ENCODE measurements at places on chromosomes 6 and 20.

DNA sequence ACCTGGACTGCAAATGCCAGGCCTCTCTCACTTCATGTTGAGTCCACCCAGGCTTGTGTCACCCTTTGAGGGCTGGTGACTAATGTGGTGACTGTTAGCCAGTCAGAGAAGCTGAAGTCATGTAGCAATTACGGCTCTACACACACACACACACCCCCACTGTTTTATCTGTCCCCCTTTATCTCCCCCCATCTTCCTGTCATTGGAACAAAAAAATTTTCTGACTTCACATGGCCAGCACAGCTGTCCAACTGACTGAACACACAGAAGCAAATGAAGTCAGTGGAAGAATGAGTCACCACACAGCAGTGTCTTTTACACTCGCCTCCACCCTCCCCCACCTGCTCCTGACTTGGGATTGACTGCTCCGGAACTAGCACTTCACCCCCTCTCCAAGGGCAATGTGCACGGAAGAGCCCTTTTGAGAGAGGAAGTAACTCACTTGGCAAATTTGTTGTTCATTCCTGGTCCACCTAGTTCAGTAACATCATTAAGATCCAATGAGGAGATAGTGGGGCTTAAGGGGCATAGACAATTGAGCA is 198.0 kb downstream of the RNF144B start:
- DNase-seq, result no peak

DNA sequence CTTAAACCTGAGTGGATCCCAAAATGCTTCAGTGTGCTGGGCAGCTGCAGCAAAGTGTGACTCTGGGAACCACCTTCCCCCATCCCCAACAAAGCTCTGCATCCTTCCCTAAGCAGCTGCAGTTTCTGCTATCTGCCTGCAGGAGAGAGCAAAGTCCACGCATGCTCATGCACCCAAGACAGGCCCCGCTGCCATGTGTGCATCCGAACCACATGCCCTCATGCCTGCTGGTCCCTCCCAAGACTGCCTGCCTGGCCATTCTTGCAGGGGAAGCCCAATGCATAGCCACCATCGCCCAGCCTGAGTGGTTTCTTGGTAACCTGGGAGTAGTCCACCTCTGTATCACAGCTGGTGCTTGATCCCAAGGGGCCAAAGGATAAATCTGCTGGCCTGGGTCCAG is 94.3 kb upstream of the OLIG3 start:
- no peak for DNase-seq

DNA sequence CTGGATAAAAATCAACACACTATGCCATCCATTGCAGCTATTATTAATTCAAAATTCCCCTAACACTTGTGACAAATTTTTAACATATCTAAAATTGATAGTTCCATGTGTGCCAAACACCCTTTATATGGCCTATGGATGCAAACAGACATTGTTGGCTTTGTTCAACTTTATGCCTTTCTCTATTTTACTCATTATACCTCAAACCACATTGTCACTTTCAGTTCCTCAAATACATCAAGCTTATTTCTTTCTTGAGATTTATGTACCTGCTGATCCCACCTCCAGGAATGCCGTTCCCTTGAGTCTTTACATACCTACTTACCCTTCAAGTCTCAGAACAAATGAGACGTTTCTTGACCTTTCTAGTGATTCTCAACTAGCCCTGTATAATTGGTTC is 193.5 kb upstream of the PLN start:
- no peak for DNase-seq

DNA sequence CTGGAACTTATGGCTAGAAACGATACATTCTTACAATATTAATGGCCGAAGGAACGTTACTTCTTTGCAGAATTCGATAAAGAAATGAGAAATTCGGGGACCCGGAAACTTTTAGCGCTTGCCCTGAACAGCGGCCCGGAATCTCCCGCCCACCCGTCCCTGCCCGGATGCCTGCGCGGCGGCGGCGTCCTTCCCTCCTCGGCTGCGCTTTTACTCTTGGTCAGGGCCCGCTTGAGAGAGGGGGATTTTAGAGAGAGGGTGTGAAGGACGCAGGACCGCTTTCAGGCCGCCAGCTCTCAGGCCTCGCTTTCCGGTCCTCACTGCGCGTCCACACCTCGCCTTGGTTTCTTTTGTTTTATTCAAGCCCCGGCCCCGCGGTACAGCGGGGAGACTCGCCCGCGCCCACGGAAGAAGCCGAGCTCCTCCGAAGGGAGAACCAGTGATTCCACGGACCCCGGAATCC is 243.7 kb downstream of the ARID1B start:
- no peak for DNase-seq

DNA sequence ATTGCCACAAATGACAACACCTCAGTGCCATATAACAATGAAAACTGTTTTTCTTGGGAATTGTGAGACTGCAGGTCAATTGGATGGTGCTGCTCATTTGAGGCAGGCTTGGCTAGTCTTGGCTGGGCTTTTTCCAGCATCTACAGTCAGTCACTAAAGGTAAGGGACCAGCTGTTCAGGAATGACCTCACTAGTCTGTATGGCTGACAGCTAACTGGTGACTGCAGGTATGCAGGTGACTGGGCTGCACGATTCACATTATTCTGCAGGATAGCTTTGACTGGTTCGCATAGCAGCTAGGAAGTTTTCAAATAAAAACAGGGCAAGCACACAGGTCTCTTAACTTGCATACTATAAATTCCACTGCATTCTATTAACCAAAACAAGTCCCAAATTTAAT is 22.1 kb upstream of the HMGCLL1 start:
- no peak for DNase-seq

GRCh38 chr20:23823621-23824324 is 2.8 kb downstream of the CST2 start:
- DNase-seq, result no peak

GRCh38 chr20:45629496-45630100 is at the start of gene WFDC10A:
WFDC10A (plus strand) TSS chr20:45629739; CDS start chr20:45629814, 75 bp downstream.
- peak; percentile 56 for DNase-seq

DNA sequence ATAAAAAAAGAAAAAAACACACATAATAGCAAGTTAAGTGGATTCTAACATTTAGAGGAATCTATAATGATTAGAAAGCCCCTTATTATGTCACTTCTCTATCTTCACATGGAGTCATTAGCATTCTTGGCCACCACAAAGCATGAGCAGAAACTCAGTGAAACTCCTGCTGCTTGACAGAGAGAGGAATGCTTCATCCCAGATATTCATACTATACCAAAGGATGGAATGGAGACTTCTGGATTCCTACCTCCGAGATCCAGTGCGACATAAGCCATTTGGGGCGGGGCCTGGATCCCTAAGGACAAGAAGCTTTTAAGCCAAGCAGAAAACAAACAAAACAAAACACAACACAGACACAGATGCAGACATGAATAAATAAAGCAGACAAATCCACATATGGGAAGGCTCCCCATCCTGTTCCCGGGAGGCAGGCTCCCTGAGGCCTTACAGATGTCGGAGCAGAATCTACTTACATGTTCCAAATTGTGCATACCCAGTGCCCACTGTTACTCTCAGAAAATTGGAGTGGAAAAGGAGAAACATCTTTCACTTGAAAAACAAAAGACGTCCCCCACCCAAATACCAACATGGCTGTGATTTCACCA is 727.3 kb downstream of the MAFB start:
- no peak for DNase-seq

GRCh38 chr6:16722630-16723029 is 38.6 kb downstream of the ATXN1 start:
- no peak for DNase-seq

DNA sequence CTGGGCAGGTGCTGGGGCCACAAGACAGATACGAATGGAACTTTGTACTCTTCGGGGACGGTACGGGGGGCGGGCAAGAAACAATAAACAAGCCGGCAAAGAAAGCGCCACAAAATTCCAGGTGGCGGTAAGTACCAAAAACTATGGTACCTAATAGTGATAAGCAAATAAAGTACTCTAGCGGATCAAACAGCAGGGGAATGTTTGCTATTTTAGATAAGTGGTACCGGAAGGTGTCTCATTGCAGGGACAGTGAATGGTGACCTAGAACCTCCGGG is 15.1 kb upstream of the RIPK1 start:
- no peak for DNase-seq

DNA sequence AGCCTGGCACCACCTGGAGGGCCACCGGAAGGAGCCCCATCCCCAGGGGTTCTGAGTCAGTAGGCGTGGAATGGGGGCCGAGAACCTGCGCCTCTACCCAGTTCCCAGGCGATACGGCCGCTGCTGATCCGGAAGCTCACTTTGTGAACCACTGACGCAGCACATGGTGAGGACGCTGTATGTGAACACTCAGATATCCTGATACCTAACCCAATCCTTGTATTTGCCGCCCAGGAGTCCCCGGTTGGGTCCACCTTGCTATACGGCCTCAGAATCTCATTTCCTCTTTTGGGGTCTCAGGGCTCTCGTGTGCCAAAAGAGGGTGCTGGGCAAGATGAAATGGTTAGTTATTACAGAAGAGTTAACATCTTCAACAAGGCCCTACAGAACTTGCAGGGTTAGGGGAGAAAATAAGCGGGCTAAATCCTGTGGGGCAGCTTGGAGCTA is 604 bp upstream of the RAB5IF start:
- peak; percentile 75 for DNase-seq

DNA sequence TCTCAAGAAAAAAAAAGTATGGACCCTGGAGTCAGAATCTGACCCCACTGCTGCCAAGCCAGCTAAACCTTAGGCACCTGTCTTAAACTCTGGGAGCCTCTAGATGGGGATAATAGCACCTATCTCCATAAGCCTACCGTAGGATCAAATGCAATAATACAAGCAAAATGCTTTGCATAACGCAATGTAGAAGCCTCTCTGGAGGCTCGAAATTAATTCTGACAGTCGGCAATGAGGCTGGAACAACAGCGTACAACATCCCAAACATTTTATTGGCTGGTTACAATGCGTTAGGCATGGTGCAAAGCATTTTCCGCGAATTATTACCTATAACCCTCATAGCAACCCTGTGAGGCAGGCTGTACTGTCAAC is 521 bp downstream of the CDK5RAP1 start:
- DNase-seq, result no peak

DNA sequence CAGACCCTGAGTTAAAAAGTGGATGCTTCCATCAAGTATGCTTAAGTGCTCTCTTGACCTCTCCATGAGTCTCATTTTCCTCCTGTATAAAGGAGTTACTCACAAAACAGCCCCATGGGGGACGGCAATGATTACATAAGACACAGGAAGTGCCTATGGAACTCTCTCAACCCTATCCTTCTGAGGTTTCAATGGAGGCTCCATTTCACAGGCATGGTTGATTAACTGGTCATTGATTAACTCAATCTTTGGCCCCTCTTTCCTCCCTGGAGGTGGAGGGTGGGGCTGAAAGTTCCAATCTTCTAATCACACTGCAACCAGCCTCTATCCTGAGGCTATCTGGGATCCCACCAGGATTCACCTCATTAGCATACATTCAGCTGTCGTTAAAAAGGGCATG is 29.3 kb downstream of the CST8 start:
- no peak for DNase-seq

GRCh38 chr6:12537389-12537788 is 179.2 kb upstream of the PHACTR1 start:
- DNase-seq, result no peak

- no peak for DNase-seq
Observed at GRCh38 chr6:169939554-169940164, 188.2 kb downstream of the ERMARD start.

DNA sequence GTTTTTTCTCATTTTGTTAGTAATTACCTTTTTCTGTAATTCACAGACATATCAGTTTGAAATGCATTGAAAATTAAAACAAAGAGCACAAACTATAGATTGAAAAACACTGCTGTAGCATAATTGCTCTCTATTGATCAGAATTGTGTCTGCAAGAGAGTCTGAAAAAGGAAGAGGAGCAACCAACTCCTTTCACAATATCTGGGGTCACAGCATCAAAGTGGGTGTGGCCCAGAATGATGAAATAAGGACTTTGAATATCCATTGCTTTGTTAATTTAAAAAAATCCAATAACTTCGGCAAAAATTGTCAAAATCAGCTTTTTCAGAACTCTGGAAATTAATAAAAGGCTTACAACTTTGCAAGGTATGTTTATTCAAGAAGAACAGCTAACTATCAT is 99.2 kb downstream of the MYLK4 start:
- DNase-seq, result no peak

DNA sequence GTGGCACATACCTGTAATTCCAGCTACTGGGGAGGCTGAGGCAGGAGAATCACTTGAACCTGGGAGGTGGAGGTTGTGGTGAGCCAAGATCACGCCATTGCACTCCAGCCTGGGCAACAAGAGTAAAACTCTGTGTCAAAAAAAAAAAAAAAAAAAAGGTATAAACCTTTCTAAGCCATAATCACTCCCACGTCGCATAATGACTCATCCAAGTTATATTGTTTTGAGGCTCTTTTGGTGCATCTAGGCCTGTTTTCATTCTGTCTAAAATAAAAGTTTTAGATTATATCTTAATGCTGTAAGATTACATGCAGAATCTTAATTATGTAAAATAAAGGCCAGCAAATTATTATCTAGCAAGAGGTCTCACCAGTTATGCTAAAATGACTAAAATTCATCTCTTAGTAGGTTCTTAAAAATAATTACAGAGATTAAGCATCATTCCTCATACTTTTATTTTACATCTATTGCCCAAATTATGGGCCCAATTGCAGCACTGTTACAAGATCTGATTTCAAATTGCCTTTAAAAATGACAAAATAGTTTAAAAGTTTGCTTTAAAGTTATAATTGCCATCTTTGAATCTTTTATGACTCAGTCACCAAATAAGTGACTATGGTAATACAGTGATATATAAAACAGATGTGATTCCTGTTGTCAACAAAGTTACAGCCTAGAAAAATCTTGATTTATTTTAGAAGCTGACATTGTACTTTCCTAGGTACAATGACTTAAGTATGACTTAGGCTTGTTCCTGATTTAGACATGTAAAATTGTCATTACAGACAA is 10.4 kb upstream of the SUMO4 start:
- no peak for DNase-seq

GRCh38 chr6:111666847-111667246 is 61.2 kb upstream of the TRAF3IP2 start:
- DNase-seq, result no peak

DNA sequence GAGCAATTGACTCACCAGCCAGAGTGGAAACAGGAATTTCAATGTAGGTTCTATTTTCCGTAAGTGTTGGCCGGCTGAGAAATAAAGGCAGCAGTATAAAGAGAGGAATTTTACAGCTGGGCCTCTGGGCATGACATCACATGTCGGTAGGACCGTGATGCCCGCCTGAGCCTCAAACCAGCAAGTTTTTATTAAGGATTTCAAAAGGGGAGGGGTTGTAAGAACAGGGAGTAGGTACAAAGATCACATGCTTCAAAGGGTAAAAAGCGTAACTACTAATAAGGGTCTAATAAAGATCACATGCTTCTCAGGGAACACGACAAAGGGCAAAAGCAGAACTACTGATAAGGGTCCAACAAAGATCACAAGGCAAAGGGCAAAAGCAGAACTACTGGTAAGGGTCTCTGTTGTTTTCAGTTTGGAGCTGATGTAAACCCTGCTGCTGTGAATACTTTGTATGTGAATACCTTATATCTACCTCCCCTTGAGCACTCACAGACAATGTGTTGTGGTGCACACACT is 9.0 kb upstream of the TULP4 start:
- no peak for DNase-seq

- DNase-seq, result peak; percentile 33
Observed at GRCh38 chr20:57611586-57612311, 8.5 kb downstream of the ZBP1 start.

GRCh38 chr6:6712449-6713403 is 124.2 kb downstream of the LY86 start:
- DNase-seq, result peak; percentile 56
